Astrocyte (in vitro differentiated cells and primary cell): ENCODE measurements at places on chromosomes 1 and 21. TPM values are rescaled to one million over a fixed set of nuclear protein-coding genes. Genes with fewer than 3 reads are reported as not detected.

DNA sequence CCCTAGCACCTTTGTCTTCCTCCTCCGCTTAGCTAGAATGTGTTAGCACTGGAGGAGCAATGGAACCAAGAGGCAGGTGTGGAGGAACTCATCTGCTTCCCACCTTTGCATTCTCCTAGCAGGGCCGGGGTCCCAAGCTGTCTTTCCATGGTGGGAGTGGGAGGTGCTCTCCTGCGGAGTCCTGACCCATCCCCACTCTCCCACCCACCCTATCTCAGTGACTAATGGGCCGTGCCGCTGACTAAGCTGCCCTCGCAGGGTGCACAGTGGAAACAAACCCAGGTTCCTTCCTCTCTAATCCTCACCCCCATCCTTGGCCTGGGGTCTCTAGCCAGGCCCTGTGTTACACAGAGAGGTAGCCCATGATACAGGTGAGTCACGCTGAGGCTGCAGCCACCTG, 177.5 kb downstream of the HIVEP3 start:
- DNase-seq, result no peak

DNA sequence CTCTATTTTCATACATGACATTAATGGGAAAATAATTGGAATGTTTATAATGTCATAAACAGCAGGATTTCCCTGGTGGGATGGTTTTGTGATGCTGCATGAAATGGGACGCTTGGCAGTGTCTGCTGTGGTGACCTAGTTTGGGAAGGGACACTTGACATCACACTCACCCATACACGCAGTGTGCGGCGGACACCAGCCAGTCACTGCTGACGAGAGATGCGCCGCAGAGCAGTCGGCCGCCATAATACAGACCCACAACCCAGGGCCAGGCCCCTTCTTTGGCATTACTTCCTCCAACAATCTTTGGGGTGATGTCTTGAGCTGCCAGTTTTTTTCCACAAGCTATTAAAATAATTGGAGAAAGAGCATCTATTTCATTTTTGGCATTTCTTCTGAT, 49.5 kb downstream of the CHODL start:
- no peak for DNase-seq

GRCh38 chr1:231934797-231935196, 308.2 kb downstream of the DISC1 start:
- peak; percentile 56 for DNase-seq

GRCh38 chr1:9246215-9246614, 11.6 kb downstream of the H6PD start:
- DNase-seq, result no peak

- peak; percentile 25 for DNase-seq
These were observed 51.4 kb upstream of the GJA8 start for GRCh38 chr1:147851149-147851548.

DNA sequence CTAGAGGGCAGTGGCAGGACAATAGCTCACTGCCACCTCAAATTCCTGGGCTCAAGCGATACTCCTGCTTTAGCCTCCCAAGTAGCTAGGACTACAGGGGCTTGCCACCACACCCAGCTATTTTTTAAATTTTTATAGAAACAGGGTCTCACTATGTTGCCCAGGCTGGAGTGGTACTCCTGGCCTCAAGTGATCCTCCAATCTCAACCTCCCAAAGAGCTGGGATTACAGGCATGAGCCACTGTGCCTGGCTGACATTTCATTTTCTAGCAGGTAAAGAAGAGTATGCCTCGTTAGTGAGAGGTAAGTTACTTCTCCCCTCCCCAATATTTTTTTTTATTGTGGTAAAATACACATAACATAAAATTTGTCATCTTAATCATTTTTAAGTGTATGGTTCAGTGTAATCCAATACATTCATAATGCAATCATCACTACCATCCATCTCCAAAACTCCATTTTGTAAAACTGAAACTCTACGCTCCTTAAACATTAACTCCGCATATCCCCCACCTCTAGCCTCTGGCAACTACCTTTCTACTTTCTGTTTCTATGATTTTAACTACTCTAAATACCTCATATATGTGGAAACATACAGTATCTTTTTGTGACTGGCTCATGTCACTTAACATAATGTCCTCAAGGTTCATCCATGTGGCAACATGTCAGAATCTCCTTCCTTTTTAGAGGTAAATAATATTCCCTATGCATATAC, 22.4 kb downstream of the ZZZ3 start:
- DNase-seq, result no peak

DNA sequence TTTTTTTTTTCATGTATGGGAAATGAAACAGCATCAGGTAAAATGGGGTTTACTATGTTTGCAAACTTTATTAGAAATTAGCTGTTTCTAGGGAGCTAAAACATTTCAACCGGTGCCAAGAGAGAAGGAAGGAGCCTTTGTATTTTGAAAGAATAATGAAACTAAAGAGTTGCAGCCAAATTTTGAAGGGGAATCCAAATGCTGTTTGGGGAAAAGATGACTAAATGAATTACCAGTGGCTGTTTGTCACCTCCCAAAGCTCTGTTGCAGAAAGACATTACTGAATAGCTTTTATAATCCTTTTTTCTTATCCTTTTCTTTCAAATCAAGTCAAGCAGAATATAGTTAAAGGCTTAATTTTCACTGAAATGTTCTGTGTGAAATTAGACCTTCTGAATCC, 591.3 kb upstream of the ADGRL2 start:
- no peak for DNase-seq

GRCh38 chr1:67717876-67718275, 32.9 kb downstream of the GADD45A start:
- DNase-seq, result no peak

GRCh38 chr1:30422251-30422650, 301.1 kb downstream of the MATN1 start:
- DNase-seq, result no peak

DNA sequence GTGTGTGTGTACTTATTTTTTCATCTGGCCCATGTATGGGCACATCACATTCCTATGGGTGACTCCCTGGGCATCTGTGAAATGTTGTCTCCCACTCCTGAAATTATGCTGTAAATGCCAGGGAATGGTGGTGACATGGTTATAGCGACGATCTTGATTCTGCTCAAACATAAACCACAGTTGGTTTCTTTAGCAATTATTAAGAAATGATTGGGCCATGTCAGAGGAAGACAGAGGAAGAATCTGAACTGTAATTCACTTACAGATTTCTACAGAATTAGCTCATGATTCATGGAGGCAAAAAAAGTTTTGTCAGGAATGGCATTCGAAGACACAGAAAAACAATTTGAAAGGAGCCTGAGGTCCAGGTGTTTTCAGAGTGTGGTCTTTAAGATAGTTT, 25.8 kb upstream of the KCNE1 start:
- DNase-seq, result no peak

DNA sequence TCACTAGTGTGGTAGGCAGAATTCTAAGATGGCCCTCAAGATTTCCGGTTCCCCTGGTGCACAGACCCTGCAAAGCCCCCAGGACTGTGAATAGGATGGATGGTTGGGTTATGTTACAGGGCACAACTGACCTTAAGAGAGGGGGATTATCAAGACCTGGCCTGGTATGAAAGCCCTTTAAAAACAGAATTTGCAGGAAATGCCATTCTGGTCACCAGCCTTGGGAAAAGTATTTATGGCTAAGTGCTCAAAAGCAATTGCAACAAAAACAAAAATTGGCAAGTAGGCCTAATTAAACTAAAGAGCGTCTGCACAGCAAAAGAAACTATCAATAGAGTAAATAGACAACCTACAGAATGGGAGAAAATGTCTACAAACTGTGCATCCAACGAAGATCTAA, 144.7 kb upstream of the EDN2 start:
- peak; percentile 56 for DNase-seq

DNA sequence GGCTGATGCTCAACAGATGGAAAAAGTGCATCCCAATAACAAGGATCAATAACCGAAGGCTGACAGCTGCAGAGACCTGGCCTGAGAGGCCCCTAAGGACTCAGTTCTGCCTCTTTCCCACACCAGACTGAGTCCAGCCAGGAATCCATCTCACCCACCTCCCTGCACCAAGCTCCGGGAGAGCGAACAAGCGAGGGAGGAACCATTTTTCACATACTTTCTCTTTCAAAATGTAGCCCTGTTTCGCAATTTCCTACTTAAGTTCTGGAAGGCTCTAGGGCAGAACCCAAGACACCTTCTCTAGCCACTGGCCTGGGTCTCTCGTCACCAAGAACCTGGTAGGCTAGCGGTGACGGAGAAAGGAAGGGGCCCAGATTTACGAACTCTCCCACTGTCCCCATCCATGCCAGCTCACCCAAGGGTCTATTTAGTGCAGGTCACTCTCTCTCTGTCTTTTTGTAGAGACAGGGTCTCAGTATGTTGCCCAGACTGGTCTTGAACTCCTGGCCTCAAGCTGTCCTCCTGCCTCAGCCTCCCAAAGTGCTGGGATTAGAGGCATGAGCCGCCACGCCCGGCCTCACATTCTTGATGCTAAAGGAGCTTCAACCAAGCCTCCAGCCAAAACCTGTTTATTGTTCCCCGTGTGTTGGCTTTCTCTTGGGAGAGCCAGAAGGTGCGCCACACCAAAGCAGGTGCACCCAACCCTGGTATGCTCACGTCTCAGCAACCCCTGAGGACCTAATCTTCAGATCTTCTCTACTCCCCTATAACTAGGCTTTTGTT, 10.9 kb upstream of the GNL2 start:
- peak; percentile 6 for DNase-seq

GRCh38 chr1:192161976-192162375, 3.7 kb downstream of the RGS18 start:
- no peak for DNase-seq

DNA sequence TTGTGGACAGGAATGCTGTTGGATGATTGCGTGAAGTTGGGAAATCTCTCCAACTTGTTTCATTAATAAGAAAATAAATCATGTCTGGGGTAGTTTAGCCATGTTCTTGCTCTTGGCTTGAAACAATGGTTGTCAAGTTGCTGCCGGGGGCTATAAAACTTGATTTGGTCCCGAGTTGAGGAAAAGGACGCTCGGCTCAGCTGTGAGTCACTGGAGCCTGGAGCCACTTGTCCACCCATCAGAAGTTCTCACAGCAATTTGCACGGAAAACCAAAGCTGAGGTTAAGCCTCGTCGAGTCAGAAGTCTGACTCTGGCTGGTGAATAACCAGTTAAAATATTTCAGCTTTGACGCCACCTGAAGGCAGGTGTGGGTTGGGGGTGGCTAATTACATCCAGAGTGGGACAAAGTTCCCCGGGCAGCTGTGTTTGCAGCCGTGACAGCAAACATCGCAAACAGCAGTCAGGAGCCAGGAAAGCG, 19.7 kb upstream of the RIPK4 start:
- DNase-seq, result peak; percentile 64

DNA sequence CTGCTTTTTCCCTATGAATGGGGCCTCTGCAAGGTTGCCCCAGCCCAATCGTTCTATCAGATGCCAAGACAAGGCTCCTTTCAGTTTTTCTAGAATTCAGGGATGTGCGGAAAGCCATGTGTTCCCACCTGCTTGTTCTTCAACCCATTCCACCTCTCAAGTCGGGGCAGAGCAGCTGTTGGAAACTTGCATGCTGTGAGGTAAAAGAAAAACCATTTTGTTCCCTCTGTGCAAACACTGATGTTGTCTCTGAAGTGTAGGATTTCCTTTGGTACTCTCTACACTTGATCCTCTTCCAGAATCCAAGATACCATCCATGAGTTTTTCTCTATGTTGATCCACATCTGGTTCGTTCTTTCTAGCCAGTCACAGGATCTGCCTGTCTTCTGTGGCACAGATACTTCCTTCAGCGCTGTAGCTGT, 7.3 kb downstream of the IER5 start:
- no peak for DNase-seq

GRCh38 chr1:205049479-205049878, 6.5 kb downstream of the CNTN2 start:
- DNase-seq, result no peak

DNA sequence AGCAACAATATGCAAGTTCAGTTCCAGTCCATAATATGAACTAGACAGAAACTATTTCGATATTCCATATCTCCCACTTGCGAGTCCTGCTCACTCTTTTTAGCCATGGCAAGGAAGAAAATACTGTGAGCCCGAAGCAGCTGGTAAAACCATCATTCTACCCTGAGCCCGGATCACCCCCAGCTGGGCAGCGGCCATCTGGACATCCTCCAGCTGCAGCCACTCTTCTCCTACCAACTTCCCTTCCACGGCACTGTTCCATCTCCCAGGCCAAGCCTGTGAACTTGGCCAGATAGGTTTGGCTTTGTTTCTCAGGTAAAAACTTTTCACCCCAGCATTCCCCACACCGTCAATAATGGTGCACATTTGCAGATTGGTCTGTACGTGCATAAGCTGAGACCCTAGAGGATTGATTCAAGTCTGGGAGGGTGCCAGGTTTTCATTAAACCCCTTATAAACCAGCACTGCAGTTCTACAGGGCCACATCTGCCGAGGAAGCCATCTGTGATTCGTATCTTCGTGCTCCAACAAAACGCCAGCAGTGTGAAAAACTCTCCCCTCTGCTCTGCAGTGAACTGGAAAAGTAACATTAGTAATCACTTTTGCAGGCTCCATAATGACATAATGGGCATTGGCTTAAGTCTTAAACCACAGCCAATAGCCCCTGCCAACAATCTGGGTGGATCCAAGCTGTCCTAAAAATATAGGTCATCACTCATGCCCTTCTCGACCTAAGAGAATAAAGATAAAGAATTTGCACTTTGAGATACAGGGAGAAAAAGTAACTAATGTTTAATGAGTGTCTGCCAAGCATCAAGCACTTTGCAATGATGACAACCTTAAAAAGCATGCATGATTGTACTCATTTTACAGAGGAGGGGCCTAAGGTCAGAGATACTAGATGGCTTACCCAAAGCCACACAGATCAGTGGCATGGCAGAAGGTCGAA, 205.1 kb downstream of the PLPP3 start:
- peak; percentile 57 for DNase-seq

- peak; percentile 74 for DNase-seq
These were observed 57.3 kb upstream of the EFHD2 start for GRCh38 chr1:15352128-15352957.

- no peak for DNase-seq
These were observed 241.0 kb upstream of the POU3F1 start for GRCh38 chr1:38287547-38287946.

GRCh38 chr1:211017075-211017718, 116.8 kb downstream of the KCNH1 start:
- DNase-seq, result peak; percentile 20

The S100A7 gene
- not detected in 2 replicates for total RNA-seq

The WDR64 gene
- not detected in 2 replicates for total RNA-seq

The SELE gene
- total RNA-seq, result not detected in 2 replicates

The ST3GAL3 gene
- total RNA-seq, result 11.4 and 13.9 TPM in 2 replicates

The TRAF3IP3 gene
- total RNA-seq, result not detected in 2 replicates

The CSTB gene
- 22.5 and 27.7 TPM in 2 replicates for total RNA-seq

The LIN28A gene
- total RNA-seq, result 16.7 and 43.7 TPM in 2 replicates

The IVL gene
- total RNA-seq, result 0.16 TPM in 1 of 2 replicates, not detected in the other

The KLHL21 gene
- total RNA-seq, result 39.7 and 42.3 TPM in 2 replicates

The CCDC17 gene
- 2.4 and 3.8 TPM in 2 replicates for total RNA-seq

The C1orf21 gene
- total RNA-seq, result 11.1 and 15.1 TPM in 2 replicates

The TCHHL1 gene
- not detected in 2 replicates for total RNA-seq
